KBM-7 (cell line): ENCODE measurements at places on chromosomes 11 and 22.

- DNase-seq = peak; percentile 81
Observed at GRCh38 chr11:3947061-3947460, 91.6 kb downstream of the STIM1 start.

DNA sequence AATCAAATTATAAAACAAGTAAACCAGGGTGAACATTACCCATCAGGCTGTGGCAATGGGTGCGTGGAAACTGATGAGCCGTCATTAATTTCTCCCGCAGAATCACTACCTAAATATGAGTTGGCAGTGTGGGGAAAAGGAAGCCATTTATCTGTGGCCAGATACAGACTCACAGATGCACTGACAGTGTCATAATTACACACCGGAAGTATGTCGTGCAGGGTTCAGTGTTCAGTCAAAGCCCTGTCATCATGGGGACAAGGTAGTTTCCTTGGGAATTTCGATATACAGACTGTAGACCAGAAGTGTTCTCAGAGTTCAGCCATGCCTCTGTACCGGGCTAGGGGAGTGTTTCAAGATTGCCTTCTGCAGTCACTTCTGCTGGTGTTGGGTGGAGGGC, 119.2 kb upstream of the SEZ6L start:
- no peak for DNase-seq

- DNase-seq = no peak
Observed at GRCh38 chr11:127117231-127117739, 116.7 kb upstream of the KIRREL3 start.

DNA sequence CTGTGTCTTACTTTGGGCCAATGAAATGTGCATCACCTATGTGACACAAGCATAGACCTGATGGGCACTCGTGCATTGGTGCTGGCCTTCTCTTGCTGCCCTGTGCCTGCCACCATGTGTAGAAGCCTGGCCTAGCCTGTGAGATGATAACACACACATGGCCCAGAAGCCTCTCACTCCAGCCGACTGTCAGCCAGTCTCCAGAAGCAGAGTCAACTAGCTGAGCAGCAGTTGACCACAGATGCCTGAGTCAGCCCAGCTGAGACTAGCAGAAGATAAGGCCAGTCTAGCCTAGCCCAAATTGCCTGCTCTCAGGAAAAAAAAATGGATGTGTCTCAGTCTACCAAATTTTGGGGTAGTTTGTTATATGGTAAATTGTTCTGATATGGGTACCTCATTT, 46.2 kb downstream of the CSNK2A3 start:
- no peak for DNase-seq

GRCh38 chr11:5040876-5041275, 5.5 kb upstream of the OR52J3 start:
- no peak for DNase-seq

DNA sequence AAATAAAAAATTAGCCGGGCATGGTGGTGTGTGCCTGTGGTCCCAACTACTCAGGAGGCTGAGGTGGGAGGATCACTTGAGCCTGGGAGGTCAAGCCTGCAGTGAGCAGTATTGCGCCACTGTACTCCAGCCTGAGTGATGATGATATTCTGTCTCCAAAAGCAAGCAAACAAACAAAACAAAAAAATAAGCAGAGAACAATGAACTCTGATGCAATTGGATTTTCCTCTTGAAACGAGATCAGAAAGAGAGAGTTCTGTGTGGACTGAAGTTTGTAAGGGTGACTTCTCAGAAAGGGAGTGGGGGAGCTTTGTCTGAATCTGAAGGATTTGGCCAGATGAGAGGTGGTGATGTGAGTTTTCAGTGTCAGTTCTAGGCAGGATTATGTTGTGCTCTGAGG, 6.0 kb upstream of the TMEM123 start:
- no peak for DNase-seq

DNA sequence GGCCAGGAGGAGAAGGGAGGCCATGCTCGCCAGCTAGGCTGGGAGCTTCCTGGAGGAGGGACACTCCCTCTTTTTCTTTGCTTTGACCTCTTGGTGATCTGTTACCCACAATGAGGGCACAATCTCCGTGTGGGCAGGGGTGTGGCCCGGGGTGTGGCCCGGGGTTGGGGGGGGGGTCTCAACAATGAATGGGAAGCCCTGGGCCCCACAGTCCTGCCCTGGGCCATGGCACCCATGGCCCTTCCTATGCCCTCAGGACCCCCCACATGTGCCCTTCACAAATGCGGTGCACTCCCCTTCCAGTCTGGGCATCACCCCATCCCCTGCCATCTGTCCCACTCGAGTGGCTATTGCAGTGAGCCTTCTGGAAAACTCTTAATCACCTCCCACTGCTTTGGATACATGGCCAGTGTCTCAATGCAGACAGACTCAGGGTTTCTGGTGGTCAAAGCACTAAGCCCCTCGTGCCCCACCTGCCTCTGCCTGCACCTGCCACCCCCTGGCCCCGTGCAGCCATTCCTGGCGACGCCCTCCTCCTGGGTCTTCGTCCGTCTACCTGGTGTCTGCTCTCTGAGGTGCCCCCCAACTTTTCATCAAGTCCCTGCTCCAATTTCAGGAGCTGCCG, 611.3 kb downstream of the TBC1D22A start:
- DNase-seq = no peak

- peak; percentile 38 for DNase-seq
Observed at GRCh38 chr22:38069372-38070249, 12.4 kb downstream of the PICK1 start.

DNA sequence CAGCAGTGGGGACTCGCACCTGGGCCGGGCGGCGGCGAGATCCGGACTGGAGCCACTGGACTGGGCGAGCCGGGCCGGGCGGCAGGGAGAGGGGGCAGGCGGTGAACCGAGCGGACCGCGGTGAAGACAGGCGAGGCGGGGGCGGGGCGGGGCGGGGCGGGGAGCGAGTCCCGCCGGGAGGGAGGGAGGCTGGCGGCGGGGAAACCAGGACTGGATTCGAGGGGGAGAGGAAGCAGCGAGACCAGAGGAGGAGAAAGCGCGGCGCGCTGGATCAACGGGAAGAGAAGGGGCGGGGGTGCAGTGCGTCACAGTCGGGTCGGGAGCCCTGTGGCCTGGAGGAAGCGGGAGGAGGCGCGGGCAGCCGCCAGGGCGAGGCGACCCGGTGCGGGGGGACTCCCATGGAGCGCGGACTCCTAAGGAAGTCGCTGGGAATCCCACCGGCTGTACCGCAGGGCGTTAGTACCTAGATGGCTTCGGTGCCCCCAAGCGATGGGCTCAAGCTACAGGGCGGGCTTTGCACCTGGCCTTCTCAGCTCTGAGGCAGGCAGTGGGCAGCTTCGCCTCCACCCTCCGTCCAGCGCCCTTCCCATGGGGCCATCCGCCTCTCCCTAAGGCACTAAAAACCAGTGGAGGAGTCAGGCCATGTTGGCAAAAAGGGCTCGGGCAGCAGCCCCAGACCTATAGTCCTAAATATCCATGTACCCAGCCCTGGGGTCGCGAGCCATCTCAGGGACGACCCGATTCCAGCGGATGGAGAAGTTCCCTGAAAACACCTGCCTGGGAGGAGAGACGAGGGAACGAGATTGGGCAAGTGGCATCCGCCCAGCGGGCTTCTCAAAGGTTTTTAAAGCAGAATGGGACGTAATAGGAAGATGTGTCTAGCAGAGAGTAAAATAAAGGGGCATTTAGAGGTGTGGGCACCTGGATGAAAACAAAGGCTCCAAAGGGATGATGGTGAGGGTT, at the start of gene TMEM121B:
TMEM121B (minus strand) TSS at position 128 of the 963 bp plus-strand sequence. CDS start 233 bp downstream, outside the sequence.
- peak; percentile 52 for DNase-seq

GRCh38 chr22:25048659-25049647, 96.4 kb downstream of the KIAA1671 start:
- peak; percentile 59 for DNase-seq

- no peak for DNase-seq
Observed at GRCh38 chr11:92848578-92848977, 120.9 kb upstream of the MTNR1B start.

GRCh38 chr22:33578752-33579151, 341.5 kb downstream of the LARGE1 start:
- no peak for DNase-seq

GRCh38 chr11:196786-197731, 4.2 kb downstream of the SCGB1C1 start:
- DNase-seq = no peak

- no peak for DNase-seq
Observed at GRCh38 chr11:223026-223789, 12.9 kb downstream of the SIRT3 start.

- DNase-seq = no peak
Observed at GRCh38 chr11:65560555-65561418, 2.6 kb upstream of the LTBP3 start.

GRCh38 chr11:125367710-125368109, 128.4 kb downstream of the FEZ1 start:
- no peak for DNase-seq

GRCh38 chr11:61258546-61258945, 17.6 kb downstream of the PGA5 start:
- no peak for DNase-seq

- no peak for DNase-seq
Observed at GRCh38 chr22:40204321-40205116, 26.8 kb downstream of the TNRC6B start.

DNA sequence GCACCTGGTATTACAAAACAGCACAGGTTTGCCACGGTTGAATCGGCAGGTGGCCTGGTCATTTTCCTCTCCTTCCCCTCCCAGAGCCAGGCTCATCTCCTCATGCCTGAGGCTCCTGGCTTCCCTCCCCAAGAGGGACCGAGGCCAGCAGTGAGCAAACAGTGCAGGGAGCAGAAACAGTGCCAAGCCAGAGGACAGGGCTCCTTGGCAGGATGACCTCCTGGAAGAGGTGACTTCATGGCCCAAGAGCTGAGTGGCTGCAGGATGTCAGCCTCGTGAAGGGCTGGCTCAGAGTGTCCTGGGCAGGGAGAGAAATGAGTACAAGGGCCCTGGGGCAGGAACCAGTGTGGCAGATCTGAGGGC, 22.8 kb upstream of the PPFIA1 start:
- no peak for DNase-seq

DNA sequence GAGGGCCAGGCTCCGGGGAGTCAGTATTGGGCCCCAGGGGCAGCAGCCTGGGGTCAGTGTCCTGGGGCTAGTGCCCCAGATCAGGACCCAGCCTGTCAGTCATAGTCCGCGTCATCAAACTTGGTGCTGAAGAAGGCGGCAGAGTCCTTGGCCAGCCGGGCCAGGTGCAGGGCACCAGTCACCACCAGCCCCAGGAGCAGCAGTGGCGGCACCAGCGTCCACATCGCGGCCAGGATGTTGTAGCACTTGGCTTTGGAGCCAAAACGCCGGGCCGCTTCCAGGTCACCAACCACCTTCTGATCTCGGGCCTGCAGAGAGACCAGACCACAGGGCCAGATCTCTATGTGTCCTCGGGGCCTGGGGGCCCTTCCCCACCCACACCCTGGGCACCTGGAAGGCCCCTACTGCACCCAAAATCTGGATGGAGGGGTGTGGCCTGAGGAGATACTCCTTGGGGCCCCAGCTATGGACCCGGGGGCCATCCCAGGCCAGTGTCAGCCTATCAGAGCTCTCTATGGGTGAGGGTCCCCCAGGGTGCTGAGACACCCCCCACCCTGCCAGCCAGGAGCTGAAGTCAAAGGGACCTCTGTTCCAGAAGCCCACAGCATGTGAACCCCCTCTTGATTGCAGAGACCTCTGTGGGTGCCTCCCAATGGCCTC, 790 bp downstream of the IFITM5 start:
- no peak for DNase-seq

DNA sequence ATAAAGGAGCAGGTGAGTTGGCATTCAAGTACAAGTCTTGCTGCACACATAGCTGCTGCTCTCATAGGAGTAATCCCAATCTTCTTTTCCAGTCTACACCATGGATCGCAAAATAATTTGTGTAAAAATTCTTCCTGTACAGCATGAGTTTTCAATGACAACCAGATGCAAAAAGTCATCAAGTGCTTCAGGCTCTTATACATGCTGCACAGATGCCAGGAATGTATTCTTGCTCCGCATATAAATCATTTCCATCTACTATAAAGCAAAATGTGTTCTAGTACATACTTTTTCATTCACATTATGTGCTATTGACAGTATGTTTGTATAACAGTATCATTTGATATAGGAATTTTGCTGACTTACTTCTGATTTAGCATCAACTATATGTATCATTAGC, 35.4 kb downstream of the NXPE2 start:
- DNase-seq = no peak

DNA sequence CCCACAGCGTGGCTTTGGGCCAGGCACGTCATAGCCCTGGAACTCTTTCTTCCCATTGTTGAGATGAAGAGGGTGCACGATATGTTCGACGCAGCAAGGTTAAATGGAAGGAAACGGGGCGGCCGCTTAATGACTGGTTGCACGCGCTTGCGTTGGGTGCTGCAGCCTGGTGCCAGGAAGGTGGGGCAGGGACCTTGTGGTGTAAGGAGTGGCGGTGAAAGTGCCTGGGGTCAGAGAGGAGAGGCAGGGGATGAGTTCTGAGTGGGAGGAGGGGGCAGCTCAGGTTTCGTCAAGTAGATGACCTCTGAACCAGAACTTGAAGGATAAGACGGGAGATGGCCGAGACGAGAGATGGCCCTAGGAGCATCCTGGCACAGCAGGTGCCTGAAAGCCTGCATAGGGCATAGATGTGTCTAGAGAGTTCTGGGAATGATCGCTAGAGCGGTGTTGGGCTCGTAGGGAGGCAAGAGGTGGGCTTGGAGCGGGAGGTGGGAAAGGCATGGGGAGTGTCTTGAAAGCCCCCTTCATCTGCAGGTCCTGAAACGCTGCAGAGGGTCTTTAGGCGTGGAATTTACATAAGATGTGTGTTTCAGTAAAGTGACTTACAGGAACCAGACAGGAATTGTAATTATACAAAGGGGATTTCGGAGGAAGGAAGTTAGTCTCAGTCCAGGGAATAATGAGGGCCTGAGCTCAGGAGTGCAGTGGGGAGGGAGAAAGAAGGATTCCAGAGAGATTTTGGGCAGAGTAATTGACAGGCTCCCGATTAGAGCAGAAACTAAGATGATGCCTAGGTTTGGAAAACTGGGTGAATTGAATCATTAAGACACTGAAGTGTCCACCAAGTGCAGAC, 43.2 kb upstream of the CLDN5 start:
- DNase-seq = no peak

- no peak for DNase-seq
Observed at GRCh38 chr11:120606211-120607010, 94.9 kb downstream of the GRIK4 start.

DNA sequence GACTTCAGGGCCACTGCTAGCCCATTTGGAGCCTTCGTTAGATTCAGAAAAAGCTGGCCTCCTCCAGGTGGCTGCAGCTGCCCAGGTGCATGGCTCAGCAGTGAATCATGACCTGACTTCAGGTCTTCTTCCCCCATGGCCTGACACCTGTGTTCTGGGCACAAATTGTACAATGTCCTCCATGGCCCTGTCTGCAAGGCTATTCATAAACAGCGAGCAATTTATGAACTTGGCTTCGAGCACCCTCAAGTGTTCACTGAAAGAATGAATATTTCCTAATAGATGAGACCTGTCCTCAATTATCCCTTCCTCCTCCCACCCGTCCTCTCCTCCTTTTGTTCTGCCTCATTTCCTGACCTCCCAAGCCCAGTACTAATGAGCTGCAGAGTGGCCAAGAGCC, 12.2 kb upstream of the VPS37C start:
- peak; percentile 41 for DNase-seq

- DNase-seq = peak; percentile 26
Observed at GRCh38 chr11:6611092-6611962, 689 bp downstream of the TAF10 start.

GRCh38 chr11:63530021-63530420, 6.6 kb upstream of the PLAAT4 start:
- no peak for DNase-seq

GRCh38 chr22:47165338-47166032, 403.0 kb downstream of the TBC1D22A start:
- DNase-seq = no peak

- no peak for DNase-seq
Observed at GRCh38 chr11:101920992-101921391, 4.7 kb upstream of the ANGPTL5 start.
